ENCODE measurements at places on chromosomes 2 and 18.

DNA sequence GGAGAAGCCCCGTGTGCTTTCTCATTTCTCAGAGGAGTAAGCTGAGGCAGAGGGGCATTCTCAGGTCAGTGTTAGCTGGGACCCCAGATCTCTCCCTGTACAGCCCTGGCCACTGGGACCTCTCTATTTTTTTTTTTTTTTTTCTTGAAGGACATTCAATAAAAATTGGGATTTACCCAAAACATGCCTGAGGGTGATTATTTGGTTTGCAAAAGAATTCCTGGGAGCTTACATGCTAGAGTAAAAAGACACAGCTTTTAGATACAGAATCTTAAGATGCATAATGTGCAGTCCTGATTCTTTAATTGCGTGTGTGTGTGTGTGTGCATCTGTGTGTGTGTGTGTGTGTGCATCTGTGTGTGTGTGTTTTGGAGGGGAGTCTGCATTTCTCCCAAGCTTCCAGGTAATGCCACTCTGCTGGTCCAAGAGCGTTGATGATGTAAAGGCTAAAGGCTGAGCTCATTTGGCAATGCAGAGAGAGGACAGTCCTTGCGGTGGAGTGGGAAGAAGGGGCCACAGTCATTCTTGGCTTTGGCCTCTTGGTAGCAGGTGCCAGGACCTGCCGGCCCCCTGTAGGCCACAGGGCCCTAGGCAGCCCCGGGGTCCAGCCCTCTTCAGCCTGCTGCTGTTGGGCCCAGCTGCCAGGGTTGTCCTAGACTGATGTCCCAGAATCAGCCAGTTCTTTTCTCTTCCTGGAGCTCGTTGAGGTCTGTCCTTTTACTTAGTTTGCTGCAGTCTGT, 74.1 kb upstream of the MCFD2 start:
- no peak for DNase-seq

GRCh38 chr2:101251844-101252407, 760 bp upstream of the CNOT11 start:
- DNase-seq: peak; percentile 44

GRCh38 chr2:181411105-181411849, 45.9 kb upstream of the ITGA4 start:
- no peak for DNase-seq

- DNase-seq: no peak
Observed at GRCh38 chr2:238761868-238762267, 86.0 kb upstream of the TWIST2 start.

GRCh38 chr2:168593713-168594112, 137.6 kb downstream of the CERS6 start:
- no peak for DNase-seq

GRCh38 chr2:23912054-23912453, 14.9 kb downstream of the ATAD2B start:
- no peak for DNase-seq

DNA sequence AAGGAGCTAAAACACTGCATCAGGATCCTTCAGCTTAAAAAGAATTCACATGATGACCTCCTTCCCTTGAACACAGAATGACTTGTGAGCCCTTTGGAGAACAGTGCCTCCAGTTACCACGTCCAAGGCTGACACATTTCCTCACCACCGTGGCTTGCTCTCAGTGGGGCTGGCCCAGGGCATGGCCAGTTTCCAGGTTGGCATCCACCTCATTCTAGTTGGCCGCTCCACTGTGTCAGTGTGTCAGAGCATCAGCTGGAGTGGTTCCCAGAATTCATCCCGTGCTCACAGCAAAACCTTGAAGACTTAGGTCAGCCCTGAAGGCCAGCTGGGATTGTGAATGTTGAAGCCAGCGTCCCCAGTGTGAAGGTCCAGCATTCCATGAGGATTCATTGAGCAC, 158.5 kb downstream of the INSIG2 start:
- no peak for DNase-seq

DNA sequence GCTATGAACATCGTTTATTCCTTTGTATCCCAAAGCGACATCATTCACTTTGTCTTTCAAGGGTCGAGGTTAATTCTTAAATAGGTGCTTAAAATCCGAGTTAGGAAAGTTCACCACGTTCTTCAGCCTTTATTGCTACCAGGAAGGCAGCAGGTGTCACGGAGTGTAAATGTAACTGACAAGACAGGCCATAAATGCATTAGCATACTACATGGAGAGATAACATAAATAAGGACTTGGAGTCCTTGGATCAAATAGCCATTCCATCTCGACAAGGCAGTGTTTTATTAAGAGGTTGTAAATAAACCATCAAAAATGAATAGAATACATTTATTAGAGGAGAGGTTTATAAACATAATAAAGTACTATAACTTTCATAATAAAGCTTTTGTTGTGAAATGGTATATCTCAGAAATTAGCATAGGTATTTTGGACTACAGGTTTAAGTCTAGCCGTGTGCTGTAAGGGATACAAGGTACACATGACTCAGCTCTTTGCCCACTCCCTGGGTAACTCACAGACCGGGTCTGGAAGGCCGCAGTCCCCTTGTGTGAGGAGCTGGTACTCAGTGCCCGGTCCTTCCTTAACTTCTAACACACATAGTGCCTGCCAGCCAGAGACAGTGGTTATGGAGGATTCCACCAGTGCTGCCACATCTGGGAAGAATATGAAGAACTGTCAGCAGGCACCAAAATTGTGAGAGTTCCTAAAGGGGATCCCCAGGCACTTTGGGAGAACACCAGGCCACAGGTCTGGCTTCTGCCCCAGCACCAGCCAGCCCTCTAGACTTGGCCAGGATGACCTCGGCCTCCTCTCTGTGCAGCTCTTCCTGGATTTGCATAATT, 29.4 kb downstream of the CAPN13 start:
- no peak for DNase-seq

DNA sequence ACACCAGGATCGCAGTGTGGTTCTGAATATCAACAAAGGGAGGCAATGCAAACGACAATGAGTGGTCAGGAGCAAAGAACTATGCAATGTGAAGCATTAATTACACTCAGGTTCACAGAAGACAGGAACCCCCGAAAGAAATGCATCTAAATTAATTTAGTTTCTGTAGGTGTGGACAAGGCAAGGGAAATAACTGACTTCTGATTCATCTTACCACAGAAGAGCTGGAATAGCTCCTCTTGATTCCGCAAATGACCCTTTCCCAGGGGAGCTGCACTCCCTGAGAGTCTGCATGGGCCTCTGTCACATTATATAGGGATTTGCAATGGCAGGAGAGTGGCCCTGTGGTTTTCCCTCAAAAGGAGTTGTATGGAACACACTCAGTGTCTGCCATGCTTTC, 263.9 kb upstream of the APCDD1 start:
- DNase-seq: no peak

DNA sequence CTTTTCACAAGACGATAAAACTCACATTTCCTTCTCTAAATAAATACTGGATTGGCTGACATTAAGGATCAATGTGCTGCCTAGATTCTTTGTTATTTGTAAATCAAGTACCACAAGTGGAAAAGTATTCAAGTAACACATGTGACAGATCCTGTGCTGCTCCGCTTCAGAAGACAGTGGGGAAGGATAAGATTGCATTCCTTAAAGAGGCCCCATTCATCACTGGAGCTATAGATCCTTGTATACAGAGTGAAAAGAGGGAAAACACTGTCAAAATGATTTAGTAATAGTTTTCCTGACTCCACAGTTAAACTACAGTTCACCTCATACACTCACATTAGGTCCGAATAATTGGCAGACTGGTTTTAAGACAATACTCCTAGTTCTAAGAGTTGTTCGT, 108.0 kb upstream of the CSRNP3 start:
- no peak for DNase-seq

- no peak for DNase-seq
Observed at GRCh38 chr18:582465-582864, 2.3 kb downstream of the CETN1 start.

DNA sequence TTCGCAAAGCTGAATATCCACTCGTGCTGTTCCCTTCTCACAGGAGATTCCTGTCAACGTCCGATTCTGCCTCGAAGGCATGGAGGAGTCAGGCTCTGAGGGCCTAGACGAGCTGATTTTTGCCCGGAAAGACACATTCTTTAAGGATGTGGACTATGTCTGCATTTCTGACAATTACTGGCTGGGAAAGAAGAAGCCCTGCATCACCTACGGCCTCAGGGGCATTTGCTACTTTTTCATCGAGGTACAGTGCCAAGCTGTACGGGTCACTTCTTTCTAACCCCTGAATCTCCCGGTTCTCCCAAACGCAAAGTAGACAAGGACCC, 14.6 kb downstream of the CNDP2 start:
- DNase-seq: no peak
